ENCODE measurements at places on chromosomes 3 and 15. TPM values are rescaled to one million over a fixed set of nuclear protein-coding genes. Genes with fewer than 3 reads are reported as not detected.

DNA sequence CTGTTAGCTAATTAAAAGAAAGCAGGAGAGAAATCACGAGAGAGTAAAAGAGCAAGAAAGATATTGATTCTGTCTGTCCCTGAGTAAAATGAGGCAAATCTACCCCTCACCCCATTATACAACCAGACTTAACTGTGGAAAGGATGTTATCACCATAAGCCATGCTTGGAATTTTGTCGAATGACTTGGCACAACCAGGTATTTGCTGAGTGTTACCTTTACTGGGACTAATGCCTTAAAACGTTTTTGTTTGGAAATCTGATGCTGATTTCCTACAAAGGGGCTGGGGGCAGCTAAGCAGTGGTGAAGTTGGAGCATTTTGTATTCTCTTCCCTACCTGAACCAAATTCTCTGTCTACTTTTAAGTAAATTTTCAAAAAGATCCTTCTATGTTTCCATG lies 211.1 kb downstream of the GREM1 start:
- no peaks in the 10 kb centered on the region for H3K36me3 ChIP-seq
- no peak overlapping the region for H3K27ac ChIP-seq
- peaks cover 2% of the 10 kb centered on the region for H3K27me3 ChIP-seq
- DNase-seq = no peak

GRCh38 chr3:156705761-156706616 lies 31.6 kb downstream of the TIPARP start:
- no peaks in the 10 kb centered on the region for H3K27me3 ChIP-seq
- no peak overlapping the region for H3K4me3 ChIP-seq
- peaks cover 82% of the 10 kb centered on the region for H3K36me3 ChIP-seq

Gene SEMA3F
- not detected for total RNA-seq

DNA sequence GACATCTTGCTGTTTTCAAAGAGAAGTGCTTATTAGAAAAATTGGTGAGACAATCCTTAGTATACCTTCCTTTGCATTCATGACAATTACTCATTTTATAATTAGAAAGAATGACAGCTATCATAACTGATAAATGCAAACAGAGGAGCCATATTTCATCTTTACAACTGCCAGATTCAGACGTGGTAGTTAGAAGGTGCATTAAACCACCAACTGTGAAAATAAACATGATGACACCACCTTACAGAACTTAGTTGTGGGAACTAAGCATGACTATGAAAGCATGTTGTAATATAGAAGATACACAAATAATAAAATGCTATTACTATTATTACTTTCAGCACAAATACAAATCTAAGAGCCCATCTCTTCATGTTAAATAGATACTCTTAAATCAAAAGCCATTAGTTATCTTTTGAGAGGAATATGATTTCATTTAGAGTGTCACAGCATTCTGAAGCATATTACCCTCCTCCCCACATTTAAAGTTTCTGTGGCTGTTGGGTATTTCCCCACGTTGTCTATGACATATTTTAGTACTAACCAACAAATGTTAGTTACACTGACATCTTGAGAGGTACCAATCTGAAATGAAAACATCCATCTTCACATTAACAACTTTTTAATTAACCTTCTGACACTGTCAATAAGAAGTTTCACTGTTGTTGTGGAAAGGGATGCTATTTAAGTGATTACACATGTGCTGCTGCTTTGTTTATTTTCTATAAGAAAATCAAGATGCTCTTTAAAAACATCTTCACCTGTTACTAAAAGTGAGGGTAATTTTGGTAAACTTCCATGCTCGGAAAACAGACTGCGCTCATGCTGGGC lies 163.8 kb downstream of the LSAMP start:
- DNase-seq = no peak
- no peak overlapping the region for H3K27ac ChIP-seq
- H3K4me1 ChIP-seq = no peaks in the 10 kb centered on the region
- no peaks in the 10 kb centered on the region for H3K27me3 ChIP-seq

Gene SNUPN
- 32.5 TPM for total RNA-seq

Gene LMCD1
- 0.53 TPM for total RNA-seq

Gene ZIC1
- not detected for total RNA-seq

- peaks cover 23% of the 10 kb centered on the region for H3K4me1 ChIP-seq
- peaks cover 10% of the 10 kb centered on the region for H3K36me3 ChIP-seq
- peak overlapping the region; percentile 93 for H3K27ac ChIP-seq
- peak overlapping the region; percentile 94 for H3K4me3 ChIP-seq
These were observed 877 bp downstream of the NIT2 start for GRCh38 chr3:100335434-100335833.

Gene POLG
- total RNA-seq = 121 TPM

- no peaks in the 10 kb centered on the region for H3K36me3 ChIP-seq
- DNase-seq = no peak
- no peaks in the 10 kb centered on the region for H3K4me1 ChIP-seq
- H3K27me3 ChIP-seq = no peaks in the 10 kb centered on the region
- no peak overlapping the region for H3K4me3 ChIP-seq
- H3K27ac ChIP-seq = no peak overlapping the region
These were observed 206.3 kb downstream of the LSAMP start for GRCh38 chr3:116238846-116239565.

Gene PPP1R14D
- total RNA-seq = not detected

Gene MYO5C
- 2.5 TPM for total RNA-seq

Gene ACOX2
- not detected for total RNA-seq

DNA sequence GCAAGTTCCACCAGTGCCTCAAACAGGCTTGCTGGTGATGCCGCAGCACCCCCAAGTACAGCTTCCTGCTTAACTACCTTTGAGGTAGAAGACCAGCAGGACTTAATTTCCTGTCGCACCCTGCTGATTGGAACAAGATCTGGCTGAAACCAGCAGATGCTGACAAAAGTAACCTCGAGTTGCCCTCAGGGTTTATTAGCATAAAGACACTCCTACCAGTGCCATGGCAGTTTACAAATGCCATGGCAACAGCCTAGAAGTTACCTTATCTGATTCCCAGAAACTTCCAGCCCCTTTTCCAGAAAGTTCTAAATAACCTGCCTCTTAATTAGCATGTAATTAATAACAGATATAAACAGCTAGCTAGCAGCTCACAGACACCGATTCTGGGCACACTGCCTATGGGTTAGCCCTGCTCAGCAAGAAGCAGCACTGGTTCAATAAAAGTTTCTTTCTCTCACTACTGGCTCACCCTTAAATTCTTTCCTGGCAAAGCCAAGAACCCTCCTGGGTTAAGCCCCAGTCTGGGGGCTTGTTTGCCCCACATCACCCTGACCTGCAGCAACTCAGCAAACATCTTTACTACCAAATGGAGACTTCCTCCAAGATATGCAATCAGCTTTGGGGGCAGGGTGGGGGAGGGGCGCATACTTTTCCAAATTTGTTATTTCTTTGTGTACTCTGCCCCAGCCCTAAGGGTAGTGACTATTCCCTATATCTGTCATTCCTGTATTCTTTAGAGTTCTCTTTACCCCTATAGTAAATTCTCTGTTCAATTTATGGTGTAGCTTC lies 54.2 kb downstream of the MAP4 start:
- H3K27ac ChIP-seq = peak overlapping the region; percentile 85
- H3K4me1 ChIP-seq = peaks cover 28% of the 10 kb centered on the region
- no peaks in the 10 kb centered on the region for H3K27me3 ChIP-seq
- peak overlapping the region; percentile 29 for H3K4me3 ChIP-seq

- DNase-seq = no peak
- H3K4me3 ChIP-seq = no peak overlapping the region
- H3K27me3 ChIP-seq = no peaks in the 10 kb centered on the region
- no peaks in the 10 kb centered on the region for H3K36me3 ChIP-seq
These were observed 274.7 kb downstream of the PDCD6IP start for GRCh38 chr3:34073111-34073510.

DNA sequence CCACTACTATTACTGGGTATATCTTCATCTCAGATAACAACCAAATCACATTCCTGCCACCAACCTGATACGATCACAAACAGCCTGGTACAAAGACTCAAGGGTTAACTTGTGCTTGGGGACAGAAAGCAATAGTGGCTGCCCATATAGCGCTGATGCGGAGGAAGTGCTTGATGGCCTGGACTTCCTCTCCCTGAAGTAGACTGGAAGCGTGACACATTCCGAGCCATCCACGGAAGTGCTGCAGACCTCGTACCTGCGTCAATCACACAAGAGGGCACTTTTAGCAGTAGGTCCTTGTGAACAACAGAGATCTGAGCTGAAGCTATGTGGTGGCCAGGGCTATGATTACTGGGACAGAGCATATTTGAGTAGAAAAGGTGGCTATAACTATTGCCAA lies 17.3 kb upstream of the C3orf62 start:
- DNase-seq = no peak
- H3K4me3 ChIP-seq = no peak overlapping the region
- peaks cover 53% of the 10 kb centered on the region for H3K36me3 ChIP-seq
- H3K27ac ChIP-seq = no peak overlapping the region
- H3K4me1 ChIP-seq = no peaks in the 10 kb centered on the region
- no peaks in the 10 kb centered on the region for H3K27me3 ChIP-seq

Gene SLC9C1
- not detected for total RNA-seq

DNA sequence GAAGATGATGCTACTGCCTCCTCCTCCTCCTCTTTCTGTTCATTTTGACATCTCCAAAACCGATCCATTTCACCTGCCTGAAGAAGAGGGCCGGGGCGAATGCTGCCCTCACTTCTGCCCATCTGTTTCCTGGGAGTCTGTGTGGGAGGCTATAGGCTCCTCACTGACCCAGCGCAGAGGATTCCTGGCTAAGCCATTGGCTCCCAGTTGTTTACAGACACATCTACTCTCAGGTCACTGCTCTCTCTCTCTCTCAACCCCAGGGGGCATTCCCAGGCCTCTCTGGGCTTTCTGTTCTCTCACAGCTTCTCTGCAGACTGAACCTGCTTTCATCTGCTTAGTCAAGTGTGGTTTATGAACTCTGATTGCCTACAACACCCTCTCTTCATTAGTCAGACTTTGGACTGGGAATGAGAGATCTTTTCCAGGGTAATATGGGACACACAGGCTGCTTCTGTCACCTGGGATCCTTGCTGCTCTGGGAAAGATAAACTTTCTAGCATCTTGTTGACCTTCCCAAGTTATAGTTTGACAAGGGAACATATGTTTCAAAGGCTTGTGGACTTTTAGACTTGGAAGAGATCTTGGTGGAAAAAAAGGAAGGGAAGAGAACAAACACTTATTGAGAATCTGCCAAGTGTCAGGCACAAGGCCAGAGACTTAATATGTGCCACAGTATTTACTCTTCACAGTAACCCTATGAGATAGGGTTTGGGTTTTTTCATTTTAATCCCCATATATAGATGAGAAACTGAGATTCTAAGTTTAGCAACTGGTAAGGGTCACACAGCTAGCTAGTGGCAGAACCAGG lies 30.2 kb upstream of the USP3 start:
- DNase-seq = no peak
- peaks cover 32% of the 10 kb centered on the region for H3K4me1 ChIP-seq
- no peak overlapping the region for H3K4me3 ChIP-seq
- H3K27ac ChIP-seq = peak overlapping the region; percentile 54

GRCh38 chr3:133016838-133017309 lies 21.3 kb upstream of the TMEM108 start:
- H3K4me1 ChIP-seq = no peaks in the 10 kb centered on the region
- H3K4me3 ChIP-seq = no peak overlapping the region
- no peak overlapping the region for H3K27ac ChIP-seq
- H3K36me3 ChIP-seq = no peaks in the 10 kb centered on the region
- no peak for DNase-seq

Gene FBXO22
- total RNA-seq = 43.4 TPM

DNA sequence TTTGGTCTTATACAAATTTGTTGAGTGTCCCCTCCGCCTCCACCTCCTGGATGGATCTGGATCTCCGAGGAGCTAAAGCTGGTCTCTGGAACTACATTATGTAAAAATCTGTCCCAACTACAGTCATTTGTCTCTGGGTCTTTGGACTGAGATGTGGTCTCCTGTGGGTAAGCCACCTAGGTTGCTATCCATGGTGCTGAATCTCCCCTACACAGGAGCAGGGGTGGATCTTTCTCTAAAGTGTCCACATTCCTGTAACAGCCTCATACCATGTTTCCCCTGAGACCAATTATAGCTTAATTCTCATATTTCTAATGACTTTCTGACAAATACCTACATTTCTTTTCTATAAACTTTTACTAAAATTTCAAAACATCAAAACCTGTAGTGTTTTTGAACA lies 625.8 kb downstream of the TAFA4 start:
- no peaks in the 10 kb centered on the region for H3K27me3 ChIP-seq
- no peaks in the 10 kb centered on the region for H3K4me1 ChIP-seq
- no peak overlapping the region for H3K27ac ChIP-seq
- peak; percentile 40 for DNase-seq
- no peaks in the 10 kb centered on the region for H3K36me3 ChIP-seq

- no peak for DNase-seq
- H3K27me3 ChIP-seq = peaks cover 16% of the 10 kb centered on the region
- no peaks in the 10 kb centered on the region for H3K36me3 ChIP-seq
- no peaks in the 10 kb centered on the region for H3K4me1 ChIP-seq
- no peak overlapping the region for H3K4me3 ChIP-seq
These were observed 26.2 kb downstream of the ANAPC13 start for GRCh38 chr3:134459562-134459961.

DNA sequence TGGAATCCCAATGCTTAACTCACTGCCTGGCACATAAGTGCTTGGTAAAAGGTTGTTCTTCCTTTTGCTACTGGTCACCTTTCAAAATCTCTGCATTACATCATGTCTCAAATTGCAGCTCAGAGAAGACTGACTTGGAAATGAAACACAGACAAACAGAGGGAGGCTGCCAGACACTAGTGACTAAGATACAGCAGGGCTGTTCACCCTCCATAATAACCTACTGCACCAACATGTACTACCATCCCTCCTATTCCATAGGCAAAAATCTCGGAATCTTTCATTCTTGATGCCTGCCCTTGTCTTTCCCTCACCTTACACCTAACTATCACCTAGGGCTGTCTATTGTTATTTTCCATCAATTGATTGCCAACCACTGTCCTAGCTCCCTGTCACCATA lies 502.3 kb upstream of the ADAMTS9 start:
- no peak for DNase-seq
- H3K4me3 ChIP-seq = no peak overlapping the region
- no peak overlapping the region for H3K27ac ChIP-seq
- no peaks in the 10 kb centered on the region for H3K27me3 ChIP-seq
- no peaks in the 10 kb centered on the region for H3K36me3 ChIP-seq

GRCh38 chr3:79651536-79652065 lies 116.2 kb downstream of the ROBO1 start:
- no peaks in the 10 kb centered on the region for H3K27me3 ChIP-seq
- no peaks in the 10 kb centered on the region for H3K4me1 ChIP-seq

GRCh38 chr3:48982686-48983085 lies 7.4 kb upstream of the P4HTM start:
- H3K27me3 ChIP-seq = no peaks in the 10 kb centered on the region
- no peak overlapping the region for H3K27ac ChIP-seq
- H3K4me3 ChIP-seq = no peak overlapping the region
- H3K36me3 ChIP-seq = peaks cover 53% of the 10 kb centered on the region
- DNase-seq = no peak

DNA sequence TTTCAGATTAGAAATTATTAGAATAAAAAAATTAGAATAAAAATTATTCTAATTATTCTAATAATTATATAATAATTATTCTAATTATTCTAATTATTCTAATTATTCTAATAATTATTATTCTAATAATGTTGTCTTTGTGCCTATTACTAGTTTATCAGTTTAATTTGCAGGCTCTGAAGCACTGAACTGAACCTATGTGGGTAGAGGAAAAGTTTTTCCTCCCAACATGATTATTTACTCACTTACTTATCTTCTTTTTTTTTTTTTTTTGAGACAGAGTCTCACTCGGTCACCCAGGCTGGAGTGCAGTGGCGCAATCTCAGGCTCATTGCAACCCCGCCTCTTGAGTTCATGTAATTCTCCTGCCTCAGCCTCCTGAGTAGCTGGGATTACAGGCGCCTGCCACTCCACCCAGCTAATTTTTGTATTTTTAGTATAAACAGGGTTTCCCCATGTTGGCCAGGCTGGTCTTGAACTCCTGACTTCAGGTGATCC lies 39.7 kb upstream of the C15orf39 start:
- H3K27ac ChIP-seq = no peak overlapping the region
- no peaks in the 10 kb centered on the region for H3K36me3 ChIP-seq

Gene CLSTN2
- not detected for total RNA-seq
